ENCODE measurements at places on chromosomes 13 and 19. TPM values are rescaled to one million over a fixed set of nuclear protein-coding genes. Genes with fewer than 3 reads are reported as not detected.

Gene ZNF132
- 4.6 TPM for total RNA-seq

Gene SIGLEC5
- total RNA-seq, result 0.41 TPM

DNA sequence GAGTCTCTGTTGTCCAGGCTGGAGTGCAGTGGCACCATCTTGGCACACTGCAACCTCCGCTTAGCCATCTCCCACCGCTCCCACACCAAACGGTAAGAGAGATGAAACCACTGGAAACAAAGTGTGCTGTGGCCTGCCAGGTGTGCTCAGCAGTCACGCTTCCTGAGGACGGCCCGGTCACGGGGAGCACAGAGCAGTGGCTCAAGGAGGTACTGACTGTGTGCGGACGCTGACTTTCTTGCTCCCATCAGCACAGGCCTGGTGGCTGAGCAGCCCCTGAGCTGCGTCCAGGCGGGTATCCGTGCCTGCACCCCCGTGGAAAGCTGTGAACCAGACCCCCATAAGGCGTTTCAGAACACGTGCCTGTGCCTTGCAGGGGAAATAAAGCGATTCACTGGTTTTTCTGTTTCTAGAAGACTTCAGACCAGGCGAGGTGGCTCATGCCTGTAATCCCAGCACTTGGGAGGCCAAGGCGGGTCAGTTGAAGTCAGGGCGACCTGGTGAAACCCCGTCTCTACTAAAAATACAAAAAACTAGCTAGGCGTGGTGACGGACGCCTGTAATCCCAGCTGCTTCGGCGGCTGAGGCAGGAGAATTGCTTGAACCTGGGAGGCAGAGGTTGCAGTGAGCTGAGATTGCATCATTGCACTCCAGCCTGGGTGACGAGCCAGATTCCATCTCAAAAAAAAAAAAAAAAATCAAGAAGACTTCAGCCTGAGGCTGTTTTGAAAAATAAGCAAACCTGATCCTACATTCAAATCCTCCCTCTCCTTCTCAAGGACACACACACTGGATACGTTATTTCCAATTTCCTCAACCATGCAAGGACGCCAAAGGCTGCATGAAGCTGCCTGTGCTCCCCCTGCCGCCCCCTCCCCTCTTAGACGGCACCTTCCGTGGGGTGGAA is 25.5 kb downstream of the ADPRHL1 start:
- DNase-seq, result no peak

DNA sequence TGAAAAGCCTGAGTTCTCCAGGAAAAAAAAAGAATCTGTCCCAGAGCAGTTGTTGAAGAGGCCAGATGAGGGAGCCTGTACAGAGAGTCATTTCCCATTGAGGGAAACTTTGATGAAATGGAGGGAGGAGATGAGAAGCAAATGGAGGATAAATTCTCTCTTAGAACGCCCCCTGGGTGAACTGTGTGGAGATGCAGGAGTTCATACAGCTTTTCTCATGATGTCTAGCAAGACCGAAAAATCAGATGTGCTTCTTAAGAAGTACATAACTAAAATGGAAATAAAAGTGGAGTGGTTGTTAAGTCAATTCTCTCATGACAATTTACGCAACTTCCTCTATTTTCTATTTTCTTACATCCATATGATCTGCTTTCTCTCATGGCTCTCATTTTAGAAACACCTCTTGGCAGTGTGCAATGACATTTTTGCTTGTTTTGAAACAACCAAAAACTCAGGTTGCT is 1263.1 kb downstream of the PCDH9 start:
- DNase-seq, result no peak

DNA sequence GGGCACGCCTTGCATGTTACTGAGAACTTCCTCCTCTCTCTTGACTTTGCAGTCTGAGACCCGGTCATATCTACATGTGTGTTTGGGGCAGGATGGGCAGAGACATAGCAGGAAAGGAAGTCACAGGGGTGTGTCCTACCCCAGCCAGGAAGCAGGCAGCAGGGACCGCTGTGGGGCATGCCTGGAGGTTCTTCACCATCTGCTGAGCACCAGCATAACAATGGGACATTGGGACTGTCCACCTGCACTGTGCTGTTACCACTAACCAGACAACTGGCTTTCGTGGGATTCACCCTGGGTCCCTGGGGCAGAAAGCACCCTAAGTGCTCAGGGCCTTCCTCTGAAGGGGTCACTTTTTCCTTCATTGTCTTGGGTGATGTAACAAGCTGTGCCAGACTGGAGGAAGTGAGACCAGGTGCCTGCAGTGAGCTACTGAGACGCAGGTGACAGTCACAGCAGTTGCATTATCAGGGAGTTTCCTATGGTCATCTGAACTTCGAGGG is 2.6 kb upstream of the HAUS5 start:
- no peak for DNase-seq
